CD4-positive, alpha-beta T cell treated with Interleukin-6 at 100 ng/mL for 8 hours (primary cell): ENCODE measurements at places on chromosomes 3 and 15.

GRCh38 chr15:74201710-74202420 lies 722 bp downstream of the STRA6 start:
- no peak for DNase-seq

- DNase-seq = no peak
These were observed 106.5 kb downstream of the SUCNR1 start for GRCh38 chr3:151979906-151980305.

DNA sequence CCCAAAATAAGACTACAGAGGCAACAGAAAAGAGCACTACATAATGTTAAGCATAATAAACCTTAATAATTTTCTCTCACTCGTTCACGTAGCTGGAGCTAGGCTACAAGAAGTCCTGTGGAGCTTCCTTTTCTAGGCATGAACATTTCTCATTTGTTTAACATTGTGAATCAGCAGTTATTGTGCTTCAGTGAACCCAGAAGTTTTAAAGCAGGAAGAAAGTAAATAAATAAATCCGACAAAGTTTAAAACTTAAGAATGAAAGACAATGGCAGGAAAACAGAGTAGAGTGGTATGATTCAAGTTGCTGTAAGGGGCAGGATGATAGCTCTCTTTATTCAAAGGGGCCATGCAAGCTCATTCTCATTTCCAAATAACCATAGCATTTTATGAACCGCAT lies 191.8 kb downstream of the LSAMP start:
- no peak for DNase-seq

DNA sequence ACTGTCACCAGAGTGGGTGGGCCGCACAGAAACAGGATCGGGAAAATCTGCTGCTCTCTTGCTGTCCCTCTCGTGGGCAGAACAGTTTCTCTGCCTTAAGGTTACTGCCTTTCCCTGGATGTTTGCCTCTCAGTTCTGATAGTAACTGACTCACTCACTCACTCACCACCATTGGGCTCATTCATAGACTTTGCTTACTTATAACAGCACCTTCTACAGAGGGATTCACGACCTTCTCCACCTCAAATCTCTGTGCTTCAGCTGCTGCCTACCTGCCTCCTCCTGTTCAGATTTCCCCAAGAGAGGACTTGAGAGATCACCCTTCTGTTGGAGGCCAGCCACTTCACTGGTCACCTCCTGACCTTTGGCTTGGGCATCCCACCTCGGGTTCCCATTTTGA lies 147.7 kb upstream of the ICE2 start:
- no peak for DNase-seq

- no peak for DNase-seq
These were observed 9.4 kb downstream of the BTLA start for GRCh38 chr3:112489674-112490479.

GRCh38 chr15:62782071-62782841 lies 260.3 kb upstream of the TPM1 start:
- DNase-seq = no peak

DNA sequence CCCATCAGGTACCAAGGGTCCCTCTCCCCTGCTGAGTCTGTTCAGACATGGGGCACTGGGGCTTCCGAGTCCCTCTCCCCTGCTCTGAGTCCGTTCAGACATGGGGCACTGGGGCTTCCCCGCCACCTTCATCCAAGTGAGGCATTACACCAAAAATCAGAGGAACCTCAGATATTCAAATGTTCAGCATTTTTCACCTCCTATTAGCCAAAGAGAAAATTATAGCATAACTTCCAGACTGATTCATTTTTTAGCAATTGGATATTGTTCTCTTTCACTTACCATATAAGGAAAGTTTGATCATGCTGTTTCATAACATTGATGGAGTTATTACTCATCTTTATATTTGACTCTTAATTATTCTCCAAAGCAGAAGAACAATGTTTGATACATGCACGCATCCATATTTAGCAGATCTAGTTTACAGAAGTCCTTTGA lies 213.9 kb downstream of the MTHFS start:
- DNase-seq = no peak

- DNase-seq = no peak
These were observed 21.7 kb downstream of the ZNF385D start for GRCh38 chr3:21729331-21729730.

DNA sequence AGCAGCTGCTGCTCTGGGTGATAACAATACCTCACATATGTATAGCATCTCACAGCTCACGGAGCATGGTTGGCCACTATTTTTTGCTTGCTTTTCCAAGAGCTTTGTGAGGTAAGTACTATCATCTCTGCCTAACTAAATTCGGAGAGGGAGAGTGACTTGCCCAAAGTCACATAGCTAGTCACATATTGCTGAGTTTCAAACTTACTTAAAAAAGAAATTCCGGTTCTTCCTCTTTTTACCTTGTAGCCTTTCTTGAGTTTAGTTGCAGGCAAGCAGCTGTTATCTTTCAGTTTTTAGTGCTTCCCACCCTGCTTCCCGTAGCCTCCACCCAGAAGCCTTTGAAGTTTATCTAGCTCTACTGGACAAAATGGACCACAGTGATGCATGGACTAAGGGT lies 309.2 kb downstream of the PDCD6IP start:
- DNase-seq = no peak
